Ecto neural progenitor cell (in vitro differentiated cells): ENCODE measurements at places on chromosomes 4 and X.
A peak's percentile ranks its signal among the peaks of the same experiment; 100 is the strongest.

GRCh38 chr4:172850838-172851237 is 317.8 kb upstream of the GALNT7 start:
- DNase-seq, result no peak

GRCh38 chr4:115938764-115939443 is 825.5 kb upstream of the NDST4 start:
- DNase-seq, result no peak

- DNase-seq, result no peak
These were observed 7.5 kb upstream of the CXCL6 start for GRCh38 chr4:73828956-73829355.

DNA sequence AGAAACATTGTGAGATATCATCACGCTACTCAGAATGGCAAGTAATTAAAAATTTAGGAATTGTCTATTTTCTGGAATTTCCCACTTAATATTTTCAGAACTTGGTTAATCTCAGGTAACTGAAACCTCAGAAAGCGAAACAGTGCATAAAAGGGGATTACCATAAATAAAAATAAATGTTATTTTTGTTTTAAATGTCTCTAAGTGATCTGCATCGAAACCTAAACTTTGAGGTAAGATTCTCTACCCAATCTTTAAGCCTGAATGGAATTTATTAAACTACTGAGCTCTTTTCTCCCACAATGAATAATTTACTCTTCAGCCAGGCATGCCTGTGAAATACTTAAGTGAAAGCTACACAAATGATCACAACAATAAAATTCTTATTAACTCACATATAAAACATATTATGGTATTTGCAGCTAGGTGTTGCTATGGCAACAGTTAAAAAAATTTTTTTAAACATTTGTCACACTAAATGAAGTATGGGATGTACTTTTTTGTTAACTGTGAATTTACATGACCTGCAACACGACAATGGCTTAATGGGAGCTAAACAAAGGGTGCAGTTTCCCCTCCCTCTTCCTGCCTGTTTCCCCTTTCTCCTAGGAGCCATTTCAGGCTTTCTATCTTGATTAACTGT is 220.2 kb upstream of the PRPS2 start:
- no peak for DNase-seq

- no peak for DNase-seq
These were observed 39.0 kb downstream of the ENPEP start for GRCh38 chr4:110514889-110515479.

- peak; percentile 58 for DNase-seq
These were observed 3.8 kb downstream of the SCML1 start for GRCh38 chrX:17741123-17741511.

- no peak for DNase-seq
These were observed 139.0 kb downstream of the ATP10D start for GRCh38 chr4:47624031-47624441.

DNA sequence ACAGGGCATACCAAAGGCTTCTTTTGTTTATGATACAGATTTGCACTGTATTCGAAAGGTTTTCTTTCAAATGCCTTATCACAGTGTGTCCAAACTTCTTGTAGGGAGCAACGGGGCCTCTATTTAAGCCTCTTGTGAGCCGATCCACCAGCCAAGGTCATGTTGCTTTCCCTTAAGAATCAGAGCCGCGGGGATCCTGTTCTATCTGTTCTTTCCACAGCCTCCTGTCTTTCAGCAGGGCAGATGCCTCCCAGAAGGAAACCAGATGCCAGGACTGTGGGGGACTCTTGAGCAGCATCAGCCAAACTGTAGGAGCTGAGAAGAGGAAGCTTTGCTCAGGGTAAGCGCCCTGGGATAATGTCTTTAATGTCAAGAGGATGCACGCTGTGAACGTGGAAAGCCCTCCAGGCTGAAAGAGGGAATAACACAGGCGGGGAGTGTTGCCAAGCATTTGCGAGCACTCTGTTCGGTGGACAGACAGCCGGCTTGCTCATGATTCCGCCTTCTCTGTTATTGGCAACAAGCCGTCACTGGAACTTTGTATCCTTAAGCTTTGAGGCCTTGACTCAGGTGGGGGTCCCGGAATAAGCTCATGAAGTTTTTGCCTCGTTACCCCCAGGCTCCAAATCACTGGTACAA is 279.8 kb upstream of the FRG1 start:
- no peak for DNase-seq

DNA sequence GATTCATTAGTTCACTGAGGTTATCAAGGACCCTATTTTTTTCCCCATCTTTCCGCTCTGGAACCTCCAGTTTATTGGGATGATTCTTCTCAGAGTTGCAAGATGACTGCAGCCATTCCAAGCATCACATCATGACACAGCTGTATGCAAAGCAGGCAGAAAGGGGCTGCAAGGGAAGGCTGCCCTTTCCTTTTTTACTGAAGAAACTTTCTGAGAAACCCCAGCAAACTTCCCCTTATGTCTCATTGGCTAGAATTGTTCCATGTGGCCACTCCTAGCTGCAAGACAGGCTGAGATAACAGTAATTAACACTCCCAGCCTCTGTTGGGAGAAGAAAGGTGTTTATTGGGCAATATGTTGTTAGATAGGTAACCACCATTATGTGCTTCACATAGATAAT is 102.6 kb downstream of the SATL1 start:
- no peak for DNase-seq

- DNase-seq, result no peak
These were observed 257.0 kb upstream of the JADE1 start for GRCh38 chr4:128552586-128552907.

- DNase-seq, result no peak
These were observed 211.4 kb downstream of the FMR1NB start for GRCh38 chrX:148192547-148192946.

DNA sequence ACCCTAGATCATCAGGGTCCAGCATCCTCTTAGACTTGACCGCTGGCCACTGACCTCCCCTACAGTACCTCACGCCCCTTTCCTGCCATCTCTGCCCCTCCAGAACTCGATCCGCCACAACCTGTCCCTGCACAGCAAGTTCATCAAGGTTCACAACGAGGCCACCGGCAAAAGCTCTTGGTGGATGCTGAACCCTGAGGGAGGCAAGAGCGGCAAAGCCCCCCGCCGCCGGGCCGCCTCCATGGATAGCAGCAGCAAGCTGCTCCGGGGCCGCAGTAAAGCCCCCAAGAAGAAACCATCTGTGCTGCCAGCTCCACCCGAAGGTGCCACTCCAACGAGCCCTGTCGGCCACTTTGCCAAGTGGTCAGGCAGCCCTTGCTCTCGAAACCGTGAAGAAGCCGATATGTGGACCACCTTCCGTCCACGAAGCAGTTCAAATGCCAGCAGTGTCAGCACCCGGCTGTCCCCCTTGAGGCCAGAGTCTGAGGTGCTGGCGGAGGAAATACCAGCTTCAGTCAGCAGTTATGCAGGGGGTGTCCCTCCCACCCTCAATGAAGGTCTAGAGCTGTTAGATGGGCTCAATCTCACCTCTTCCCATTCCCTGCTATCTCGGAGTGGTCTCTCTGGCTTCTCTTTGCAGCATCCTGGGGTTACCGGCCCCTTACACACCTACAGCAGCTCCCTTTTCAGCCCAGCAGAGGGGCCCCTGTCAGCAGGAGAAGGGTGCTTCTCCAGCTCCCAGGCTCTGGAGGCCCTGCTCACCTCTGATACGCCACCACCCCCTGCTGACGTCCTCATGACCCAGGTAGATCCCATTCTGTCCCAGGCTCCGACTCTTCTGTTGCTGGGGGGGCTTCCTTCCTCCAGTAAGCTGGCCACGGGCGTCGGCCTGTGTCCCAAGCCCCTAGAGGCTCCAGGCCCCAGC is 5.2 kb downstream of the FOXO4 start:
- no peak for DNase-seq

- no peak for DNase-seq
These were observed 36.6 kb downstream of the SYTL4 start for GRCh38 chrX:100695302-100695701.

- no peak for DNase-seq
These were observed 243.2 kb downstream of the CPE start for GRCh38 chr4:165621983-165622382.

DNA sequence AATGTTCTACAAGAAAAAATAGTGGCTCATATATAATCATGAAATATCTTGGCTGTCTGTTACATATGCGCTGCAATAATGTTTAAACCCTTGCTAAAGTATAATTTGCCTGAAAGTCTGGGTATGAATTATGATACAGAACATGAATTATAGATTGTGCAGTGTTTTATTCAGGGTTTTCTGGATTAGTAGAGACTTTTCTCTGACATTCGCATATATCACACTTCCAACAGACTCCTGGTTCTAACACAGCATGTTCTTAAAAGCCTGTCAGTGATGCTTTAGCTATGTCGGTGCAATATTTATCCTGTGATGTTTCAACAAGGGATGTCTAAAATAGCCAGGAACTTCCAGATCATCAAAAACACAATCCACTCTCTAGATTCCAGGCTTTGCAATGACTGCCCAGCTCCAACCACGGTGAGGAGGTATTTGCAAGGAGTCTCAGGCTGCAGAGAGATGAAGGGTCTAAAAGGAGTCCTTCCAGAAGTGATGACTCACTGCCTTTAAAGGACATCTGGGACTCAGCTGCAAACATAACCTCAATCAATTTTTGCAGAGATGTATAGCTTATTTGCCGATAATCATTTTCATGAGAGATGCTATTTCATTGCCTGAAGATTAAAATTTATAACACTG is 69.4 kb downstream of the RWDD4 start:
- no peak for DNase-seq

DNA sequence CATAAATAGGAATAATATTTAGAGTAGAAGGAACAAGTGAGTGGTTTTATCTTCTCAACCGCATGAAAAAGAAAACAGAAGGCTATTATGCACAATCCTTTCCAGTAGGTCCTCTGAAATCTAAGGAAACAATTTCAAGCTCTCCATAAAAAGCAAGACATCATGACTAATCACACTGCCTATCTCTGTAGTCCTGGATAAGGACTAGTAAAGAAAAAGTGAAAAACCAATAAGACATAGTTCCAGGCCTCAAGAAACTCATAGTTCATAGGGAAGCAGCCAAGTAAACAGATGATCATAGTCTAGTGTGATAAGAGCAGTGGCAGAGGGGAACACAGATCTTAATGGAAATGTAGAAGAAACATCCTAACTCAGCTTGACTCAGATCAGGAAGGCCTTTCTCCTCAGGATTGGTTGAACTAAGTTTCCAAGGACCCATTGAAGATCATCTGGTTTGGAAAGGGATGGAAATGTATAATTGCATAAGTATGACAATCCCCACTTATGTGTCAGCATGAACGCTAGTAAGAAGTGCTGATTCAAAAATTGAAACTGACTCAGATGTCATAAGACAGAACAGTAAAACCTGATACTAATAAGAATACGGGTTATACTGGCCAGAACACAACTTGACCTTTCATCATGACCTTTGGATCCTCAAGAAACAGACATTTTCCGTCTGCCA is 155.3 kb downstream of the GRIA3 start:
- DNase-seq, result no peak

DNA sequence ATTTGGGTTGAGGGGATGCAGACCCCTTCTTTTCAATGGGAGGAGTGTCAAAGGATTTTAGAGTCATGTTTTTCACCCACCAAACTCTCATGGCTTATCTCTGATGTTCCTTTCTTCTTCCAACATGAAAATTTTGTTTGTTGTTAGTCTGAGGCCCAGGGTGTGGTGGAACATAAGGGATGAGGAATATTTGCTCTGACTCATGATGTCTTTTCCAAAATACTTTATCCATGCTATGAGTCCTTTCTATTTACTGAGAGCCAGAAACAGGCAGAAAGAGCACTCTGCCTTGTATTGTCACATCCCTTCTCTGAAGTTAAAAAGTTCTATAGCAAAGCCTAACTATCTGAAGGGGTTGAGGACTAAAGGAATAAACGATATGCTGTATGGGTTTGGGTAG is 61.6 kb upstream of the GYPA start:
- DNase-seq, result no peak

DNA sequence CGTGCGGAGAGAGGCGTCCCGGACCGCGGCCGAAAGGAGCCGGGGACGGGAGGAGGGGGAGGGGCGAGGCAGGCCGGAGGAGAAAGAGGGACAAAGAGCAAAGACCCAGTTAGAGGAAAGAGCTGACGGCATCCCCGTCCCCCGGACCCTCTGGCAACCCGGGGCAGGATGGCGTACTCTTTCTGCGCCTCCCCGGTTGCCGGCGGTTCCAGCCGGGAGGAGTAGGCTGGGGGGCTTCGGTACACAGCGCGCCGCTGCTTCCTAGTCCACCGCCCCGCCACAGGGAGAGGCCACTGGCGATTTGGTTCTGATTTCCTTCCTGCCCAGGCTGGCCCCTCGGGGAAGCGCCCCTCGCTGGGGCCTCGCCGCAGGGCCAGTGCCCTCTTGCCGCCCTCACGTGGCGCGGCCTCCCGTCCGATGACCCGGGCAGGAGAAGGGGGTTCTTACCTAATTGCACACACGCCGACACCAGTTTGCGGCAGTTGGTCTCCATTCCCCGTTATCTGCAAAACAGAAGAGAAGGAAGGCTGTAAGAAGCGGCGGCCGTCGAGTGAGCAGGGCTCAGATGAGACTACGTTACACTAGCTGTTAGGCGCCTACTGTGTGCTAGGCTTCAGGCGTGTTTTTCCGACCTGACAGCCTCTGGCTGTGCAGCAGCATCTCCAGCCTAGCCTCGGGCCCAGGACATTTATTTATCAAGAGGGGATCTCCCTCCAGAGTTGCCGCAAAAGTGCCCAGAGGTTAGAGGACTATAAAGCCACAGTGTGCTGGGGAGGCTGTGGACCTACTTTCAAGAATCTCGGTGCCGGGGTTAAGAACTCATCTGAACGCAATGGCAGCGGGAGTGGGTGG is 9.9 kb upstream of the PITX2 start:
- DNase-seq, result peak; percentile 67

DNA sequence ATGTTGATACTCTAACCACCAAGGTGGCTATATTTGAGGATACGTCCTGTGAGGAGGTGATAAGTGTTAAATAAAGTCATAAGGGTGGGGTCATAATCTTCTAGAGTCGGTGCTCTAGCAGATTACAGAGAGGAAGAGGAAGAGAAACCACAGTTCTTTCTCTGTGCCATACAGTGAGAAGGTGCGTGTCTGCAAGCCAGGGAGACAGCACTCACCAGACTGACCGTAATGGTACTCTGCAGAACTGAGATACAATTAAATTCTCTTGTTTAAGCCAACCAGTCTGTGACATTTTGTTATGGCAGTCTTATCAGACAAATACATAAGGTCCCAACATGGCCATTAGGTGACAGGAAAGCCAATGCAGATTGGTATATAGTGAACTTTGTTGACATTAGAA is 480.9 kb upstream of the IGFBP7 start:
- no peak for DNase-seq

GRCh38 chr4:150268444-150268843 is 190.2 kb downstream of the DCLK2 start:
- DNase-seq, result no peak

- no peak for DNase-seq
These were observed 13.6 kb upstream of the KIT start for GRCh38 chr4:54643958-54644751.

GRCh38 chrX:39220952-39221351 is 419.7 kb downstream of the MID1IP1 start:
- DNase-seq, result no peak

DNA sequence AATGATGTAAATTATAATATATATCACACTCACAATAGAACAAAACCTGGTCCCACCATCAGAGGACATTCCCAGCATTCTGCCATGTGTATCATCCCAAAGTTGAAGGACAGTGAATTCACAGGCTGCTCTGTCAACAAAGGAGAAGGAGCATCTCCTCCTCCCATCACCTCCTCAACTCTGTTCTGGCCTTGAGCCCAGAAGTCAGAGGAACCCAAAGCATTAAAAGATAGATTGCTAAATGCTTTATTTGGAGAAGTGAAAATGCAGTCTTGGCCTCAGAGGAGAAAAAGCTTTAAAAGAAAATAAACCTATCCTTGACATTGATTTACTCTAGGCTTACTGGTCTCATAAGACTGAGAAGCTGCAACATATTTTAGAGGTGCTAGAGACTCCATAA is 268.8 kb upstream of the RASGEF1B start:
- no peak for DNase-seq
